Stimulated activated CD4-positive, alpha-beta T cell treated with anti-CD3 and anti-CD28 coated beads, Interleukin-1b, Interleukin-23, amount 100 ng/mL, for 1 hour (primary cell): ENCODE measurements at places on chromosomes 3 and 15.

- no peak for DNase-seq
Measured at GRCh38 chr15:91880373-91880772, 26.9 kb downstream of the SLCO3A1 start.

- DNase-seq = peak; percentile 42
Measured at GRCh38 chr3:39383045-39383880, at the start of gene SLC25A38. TSS of gene SLC25A38 (plus strand) at chr3:39383370. CDS start at chr3:39383725, 355 bp downstream.

DNA sequence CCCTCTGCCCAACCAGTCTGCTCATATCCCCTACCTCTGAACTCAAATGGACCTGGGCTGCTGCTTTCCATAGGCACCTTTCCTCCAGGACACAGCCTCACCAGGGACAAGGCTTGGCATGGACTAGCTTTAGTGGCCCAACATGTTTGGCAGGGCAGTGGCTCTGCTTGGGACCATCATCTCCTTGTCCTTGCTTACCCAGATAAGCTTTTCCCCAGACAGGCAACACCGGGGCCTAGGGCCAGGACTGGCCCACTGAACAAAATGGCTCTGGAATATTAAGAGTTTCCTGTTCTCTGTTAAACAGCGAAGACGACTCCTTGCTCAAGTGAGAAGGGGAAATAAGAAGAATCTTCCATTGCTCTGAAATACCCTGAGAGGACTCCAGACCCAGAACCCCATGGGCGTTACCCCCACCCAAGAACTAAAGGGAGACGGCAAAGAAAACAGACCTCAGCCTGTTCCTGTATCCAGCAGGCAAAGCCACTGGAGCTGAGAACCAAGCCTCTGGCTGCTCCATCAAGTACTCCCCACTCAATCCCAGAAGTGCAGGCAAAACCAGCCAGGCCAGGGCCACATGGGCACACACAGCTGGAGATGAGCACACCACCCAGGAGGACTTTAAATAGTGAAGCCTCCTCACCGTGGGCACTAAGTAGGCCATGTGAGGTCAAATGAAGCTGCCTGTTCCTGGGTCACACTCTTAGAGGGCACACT lies 45.5 kb downstream of the CTNNB1 start:
- DNase-seq = no peak

GRCh38 chr15:36334059-36334458 lies 245.4 kb upstream of the CDIN1 start:
- DNase-seq = no peak

GRCh38 chr15:67865766-67866165 lies 25.9 kb upstream of the RNU6-1 start:
- no peak for DNase-seq

DNA sequence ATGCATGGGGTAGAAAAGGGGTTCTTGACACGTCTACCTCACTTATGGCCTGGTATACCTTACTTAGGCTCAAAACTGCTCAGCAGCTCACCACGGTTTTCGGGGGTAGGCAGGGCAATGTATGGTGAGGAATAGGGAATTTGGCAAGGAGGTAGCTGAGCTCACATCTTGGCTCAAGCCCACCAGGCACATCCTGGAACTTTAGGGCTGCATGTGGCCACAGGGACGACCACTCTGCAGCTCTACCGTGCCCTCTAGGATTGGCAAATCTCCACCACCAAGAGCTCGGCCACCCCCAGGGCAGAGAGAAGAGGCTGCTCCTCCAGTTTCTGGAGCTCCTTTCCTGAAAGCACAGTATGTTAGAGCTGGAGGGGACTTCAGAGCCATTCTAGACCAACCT lies 69.7 kb downstream of the MRPL46 start:
- no peak for DNase-seq

GRCh38 chr3:31793821-31794220 lies 187.2 kb downstream of the OSBPL10 start:
- no peak for DNase-seq

DNA sequence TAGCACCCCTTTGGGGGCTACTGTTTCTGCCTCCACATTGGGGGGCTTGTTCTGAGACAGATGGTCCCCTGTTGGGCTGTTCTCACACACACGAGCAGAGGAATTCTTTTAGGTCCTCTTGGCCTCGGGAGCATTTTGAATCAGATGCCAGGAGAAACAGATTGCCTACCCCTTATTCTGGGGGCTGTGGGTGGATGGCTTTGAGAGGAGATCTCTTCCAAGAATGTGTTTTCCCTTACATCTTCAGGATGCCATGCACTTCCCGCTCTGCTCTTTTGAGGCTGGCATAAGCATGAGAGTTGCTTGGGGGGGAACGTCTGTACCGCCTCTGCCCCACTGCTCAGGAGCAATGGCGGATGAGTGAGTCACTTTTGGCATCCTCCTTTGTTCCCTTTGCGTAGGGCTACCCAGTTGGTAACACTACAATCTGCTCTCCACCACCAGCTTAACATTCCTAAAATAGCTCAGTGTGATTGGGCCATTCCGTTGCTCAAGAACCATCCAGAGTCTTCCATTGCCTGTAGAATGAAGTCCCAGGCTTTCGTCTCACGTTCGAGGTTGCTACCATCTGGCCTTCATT lies 154.4 kb downstream of the RPLP1 start:
- no peak for DNase-seq

DNA sequence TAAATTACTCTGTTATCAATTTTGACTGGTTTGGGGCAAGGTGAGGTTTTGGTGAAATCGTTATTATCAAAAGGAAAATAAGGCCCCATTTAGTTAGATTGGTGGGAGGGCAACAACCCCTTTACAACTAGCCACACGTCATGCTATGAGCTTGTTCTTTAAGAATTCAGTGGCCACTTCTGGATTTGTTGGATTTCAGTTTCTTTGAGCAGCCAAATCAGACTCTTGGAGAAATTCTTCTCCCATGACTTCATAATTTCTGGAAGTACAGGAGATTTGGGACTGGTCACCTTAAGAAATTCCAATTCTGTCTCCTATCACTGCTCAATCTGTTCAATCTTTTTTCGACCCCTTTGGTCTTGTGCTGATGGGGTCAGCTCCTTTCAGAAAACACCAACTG lies 14.8 kb upstream of the WNT5A start:
- no peak for DNase-seq

DNA sequence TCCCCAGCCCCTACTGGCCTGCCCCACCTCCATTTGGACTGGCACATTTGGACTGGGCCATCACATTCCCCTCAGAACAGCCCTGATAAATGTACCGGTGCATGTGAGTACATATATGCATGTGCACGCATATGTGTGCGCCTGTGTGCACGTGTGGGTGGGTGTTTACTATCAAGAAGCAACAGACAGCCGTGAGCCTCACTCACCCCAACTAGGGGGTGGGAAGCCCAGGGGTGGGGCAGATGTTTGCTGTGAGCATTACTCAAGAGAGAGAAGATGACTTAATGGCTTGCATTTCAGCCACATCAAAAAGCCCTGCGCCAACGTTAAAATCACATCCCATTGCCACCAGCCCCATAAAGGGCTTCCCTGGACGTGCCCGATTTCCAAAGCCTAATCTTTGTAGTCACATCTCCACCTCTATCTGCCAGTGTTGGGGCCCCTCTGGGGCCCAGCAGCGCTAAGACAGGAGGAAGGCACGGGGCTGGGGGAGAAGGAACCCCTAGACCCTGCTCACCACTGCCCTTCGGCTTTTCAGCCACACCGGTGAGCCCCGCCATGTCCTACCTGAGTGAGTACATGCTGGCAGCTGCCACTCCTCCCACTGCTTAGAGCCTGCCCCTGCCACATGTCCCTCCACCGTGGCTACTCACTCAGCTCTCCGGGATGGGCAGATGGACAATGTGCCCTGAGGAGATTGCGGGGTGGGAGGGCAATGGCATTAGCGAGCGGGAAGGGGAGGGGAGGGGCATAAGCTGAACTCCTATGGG lies 10.9 kb downstream of the ITIH3 start:
- no peak for DNase-seq
